Astrocyte of the cerebellum (primary cell): ENCODE measurements at places on chromosomes 6 and 20.
A peak's percentile ranks its signal among the peaks of the same experiment; 100 is the strongest.

GRCh38 chr6:147933224-147933623 is 409.4 kb upstream of the SASH1 start:
- DNase-seq = no peak

GRCh38 chr6:156699017-156699421 is 78.2 kb upstream of the ARID1B start:
- peak; percentile 48 for DNase-seq

DNA sequence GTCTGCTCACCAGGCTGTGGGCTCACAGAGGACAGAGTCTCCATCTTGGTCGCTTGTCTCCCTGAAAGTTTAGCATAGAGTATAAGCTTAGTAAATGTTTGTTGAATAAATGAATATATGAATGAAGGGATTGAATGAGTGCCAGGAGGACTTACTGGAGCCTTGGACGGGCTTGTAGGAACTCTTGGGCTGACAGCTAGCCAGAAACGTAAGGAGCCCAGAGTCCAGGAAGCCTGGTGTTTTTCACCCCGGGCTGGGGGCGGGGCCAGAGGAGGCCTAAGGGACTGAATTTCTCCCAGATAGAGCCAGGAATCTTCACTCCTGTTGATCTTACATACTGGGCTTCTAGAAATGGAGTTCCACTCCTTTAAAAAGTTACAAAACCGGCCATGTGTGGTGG is 68.5 kb upstream of the SRSF6 start:
- DNase-seq = no peak

GRCh38 chr6:12749531-12750379 is 33.2 kb downstream of the PHACTR1 start:
- no peak for DNase-seq

DNA sequence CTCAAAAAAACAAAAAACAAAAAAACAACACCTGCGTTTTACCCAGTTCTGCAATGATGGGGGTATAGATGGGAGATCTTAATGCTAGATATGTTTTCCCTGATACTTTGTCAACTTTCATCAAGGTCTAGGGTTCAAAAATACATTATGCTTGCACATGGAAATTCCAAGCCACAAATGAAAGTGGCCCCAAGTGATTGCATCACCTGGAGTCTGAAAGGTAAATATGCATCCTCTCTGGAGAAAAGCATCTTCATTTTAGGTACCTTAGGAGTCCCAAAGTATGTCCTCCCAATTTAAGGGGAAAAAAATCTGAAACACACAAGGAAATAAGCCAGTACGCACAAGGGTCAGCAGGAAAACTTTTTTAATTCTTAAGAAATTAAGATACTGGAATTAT is 12.6 kb upstream of the ZC3H12D start:
- no peak for DNase-seq

GRCh38 chr6:159012201-159012600 is 12.2 kb upstream of the RSPH3 start:
- no peak for DNase-seq

- peak; percentile 78 for DNase-seq
These were observed 62.3 kb upstream of the SNX9 start for GRCh38 chr6:157760589-157761330.

DNA sequence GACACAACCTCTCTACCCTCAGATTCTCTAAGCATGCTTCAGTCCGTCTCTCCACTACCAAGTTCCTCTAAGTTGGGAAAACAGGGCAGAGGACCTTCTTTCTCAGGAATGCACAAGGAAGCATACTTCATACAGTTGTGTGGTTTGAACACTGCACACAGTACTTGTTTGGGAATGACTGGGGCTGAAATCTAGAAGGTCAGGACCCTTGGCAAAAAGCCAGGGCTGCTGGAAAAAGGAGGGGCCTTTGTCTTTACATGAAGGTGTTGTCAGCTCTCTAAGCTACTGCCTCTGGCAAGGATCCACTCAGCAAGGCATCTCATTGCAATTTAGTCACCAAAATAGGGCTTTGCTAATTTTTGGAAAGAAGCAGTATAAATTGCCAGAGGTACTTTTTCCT is 20.7 kb upstream of the HEY2 start:
- DNase-seq = no peak

DNA sequence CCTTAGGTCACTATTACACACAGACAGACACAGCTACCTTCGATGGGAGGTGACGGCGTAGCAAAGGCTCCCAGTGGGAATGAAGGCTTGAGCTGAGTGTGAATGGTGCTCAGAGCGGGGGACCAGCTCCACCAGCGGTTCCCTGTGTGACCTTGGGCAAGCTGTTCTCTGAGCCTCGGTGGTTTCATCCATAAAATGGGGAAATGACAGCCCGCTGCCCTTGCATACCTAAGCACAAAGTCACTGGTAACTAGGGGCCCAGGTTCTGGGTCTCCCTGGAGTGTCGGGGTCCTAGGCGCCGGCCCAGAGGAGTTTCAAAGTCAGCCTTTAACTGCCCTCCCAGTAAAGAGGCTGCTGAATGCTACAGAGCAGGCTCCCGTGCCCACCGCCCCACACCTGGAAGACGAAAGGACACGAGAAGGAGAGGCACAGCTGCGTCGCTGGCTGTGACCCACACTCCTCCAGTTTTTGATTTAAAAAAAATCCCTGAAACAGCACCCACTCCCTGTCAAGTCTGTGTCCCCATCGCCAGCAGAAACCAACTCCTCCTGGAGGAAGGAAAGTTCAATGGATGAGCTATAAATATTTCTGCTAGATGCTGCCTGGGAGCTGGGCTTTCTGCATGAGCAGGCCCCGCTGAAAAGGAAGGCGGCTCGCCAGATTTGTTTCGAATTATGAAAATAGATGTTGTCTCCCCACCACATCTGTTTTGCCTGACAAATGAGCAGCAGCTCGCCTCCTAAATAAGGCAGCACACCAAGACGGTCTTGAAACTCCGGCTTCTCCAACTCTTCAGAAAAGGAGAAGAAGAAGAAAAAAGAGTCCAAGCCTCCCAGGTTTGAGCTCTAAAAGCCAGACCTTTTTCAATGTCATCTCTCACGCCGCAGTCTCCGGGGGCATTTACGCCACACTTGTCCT is 27.4 kb downstream of the PMEPA1 start:
- DNase-seq = no peak

DNA sequence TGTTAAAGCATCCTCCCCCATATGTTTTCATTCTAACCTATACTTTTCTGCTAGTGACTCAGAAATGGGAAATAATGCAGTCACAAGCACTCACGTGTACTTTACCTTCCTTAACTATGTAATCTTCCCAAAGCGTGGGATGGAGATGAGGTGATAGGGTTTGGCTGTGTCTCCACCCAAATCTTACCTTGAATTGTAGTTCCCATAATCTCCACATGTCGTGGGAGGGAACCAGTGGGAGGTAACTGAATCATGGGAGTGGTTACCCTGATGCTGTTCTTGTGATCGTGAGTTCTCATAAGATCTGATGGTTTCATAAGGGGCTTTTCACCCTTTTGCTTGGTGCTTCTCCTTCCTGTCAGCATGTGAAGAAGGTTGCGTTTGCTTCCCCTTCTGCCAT is 35.4 kb downstream of the AGPAT4 start:
- DNase-seq = no peak

GRCh38 chr6:151141685-151142084 is 98.1 kb upstream of the AKAP12 start:
- DNase-seq = no peak

DNA sequence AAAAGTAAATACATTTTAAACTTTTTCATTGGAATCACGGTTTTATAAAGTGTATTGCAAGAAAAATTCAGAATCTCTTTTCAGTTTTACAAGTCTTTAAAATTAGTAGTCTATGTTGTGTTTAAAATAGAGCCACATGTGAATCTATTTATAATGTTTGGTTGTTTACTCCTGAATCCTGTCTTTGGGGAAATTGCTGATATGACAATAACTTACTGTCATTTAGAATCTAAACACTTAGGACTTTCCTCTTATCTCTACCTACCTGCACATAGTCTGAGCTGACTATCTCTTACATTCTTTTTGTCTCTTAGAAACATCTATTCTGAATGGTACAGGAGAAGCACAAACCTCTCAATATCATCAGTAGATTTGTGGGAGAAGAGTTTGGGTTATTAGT is 4.1 kb upstream of the SRSF12 start:
- DNase-seq = no peak

GRCh38 chr6:125835221-125835744 is 44.5 kb downstream of the NCOA7 start:
- no peak for DNase-seq

- DNase-seq = no peak
These were observed 115.6 kb downstream of the MAP3K7 start for GRCh38 chr6:90471263-90471662.

DNA sequence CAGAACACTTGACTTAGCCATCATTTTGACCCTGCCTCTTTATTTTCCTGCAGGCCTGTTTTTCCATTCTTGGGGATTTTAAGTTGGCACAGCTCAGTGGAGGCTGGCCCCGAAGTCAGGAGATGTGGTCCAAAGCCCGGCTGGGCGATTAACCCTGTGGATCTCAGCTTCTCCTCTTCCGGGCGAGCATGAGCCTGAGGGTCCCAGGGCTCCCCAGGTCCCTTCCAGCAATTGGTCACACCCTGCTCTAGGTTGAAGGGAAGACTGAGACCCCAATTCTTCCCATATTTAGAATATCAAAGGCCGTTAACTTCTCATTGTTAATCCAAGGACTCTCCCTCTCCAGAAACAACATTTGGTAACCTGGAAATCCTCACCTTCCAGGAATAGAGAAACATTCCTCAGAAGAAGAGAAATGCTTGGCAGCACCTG is 2.3 kb downstream of the THBS2 start:
- DNase-seq = no peak

DNA sequence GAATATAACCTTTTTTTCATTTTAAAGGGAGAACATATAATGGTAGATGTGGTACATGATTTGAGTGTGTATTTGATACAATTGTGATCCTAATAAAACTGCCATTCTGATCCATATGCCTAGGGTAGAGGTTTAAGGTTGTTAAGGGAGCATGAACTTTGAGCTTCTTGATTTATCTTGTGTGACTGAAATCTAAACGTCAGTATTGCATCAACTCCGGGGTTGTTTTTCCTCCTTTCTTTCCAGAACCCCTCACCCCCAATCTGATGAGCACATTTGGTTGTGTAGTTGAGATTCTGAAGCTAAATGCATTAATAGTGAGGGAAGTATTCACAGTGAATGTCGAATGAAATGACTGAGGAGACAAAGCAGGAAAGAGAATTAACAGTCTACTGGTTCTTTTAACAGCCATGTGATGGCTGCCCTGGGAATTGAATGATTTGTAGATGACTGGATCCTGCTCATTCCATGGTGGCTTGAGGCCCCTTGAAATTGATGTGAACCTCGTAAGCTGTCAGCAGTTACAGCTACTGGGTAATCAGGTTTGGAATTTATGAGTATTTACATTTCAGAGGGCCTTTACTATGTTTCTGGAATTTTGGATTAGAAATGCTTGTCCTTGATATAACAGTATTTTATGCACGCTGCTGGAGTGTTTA is 44.8 kb downstream of the FARS2 start:
- DNase-seq = no peak

DNA sequence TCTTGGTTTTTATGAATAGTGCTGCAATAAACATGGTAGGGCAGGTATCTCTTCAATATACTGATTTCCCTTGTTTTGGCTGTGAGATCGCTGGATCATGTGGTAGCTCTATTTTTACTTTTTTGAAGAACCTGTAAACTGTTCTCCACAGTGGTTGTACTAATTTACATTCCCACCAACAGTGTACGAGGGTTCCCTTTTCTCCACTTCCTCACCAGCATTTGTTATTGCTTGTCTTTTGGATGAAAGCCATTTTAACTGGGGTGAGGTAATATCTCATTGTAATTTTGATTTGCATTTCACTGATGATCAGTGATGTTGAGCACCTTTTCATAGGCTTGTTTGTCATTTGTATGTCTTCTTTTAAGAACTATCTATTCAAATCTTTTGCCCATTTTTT is 8.0 kb upstream of the ARG1 start:
- DNase-seq = no peak
